ENCODE measurements at places on chromosomes 3 and 15.

GRCh38 chr15:92624401-92624991 lies 31.1 kb downstream of the FAM174B start:
- DNase-seq: no peak

DNA sequence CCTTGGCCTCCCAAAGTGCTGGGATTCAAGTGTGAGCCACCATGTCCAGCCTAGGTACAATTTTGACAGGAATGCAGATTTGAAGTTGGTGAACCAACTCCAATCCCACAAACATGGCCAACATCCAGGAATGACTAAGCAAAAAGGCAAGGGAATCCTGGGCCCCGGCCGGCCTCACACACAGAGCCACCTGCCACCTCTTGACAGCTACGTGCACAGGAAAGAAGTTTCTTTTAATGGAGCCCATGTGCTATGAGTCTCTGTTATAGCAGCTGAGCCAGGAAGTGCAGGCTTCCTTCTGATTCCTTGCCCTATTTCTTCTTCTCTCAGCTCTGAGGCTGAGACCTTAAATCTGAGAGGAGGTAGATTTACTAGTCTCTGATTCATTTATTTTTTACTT lies 8.8 kb downstream of the TMEM40 start:
- no peak for DNase-seq

DNA sequence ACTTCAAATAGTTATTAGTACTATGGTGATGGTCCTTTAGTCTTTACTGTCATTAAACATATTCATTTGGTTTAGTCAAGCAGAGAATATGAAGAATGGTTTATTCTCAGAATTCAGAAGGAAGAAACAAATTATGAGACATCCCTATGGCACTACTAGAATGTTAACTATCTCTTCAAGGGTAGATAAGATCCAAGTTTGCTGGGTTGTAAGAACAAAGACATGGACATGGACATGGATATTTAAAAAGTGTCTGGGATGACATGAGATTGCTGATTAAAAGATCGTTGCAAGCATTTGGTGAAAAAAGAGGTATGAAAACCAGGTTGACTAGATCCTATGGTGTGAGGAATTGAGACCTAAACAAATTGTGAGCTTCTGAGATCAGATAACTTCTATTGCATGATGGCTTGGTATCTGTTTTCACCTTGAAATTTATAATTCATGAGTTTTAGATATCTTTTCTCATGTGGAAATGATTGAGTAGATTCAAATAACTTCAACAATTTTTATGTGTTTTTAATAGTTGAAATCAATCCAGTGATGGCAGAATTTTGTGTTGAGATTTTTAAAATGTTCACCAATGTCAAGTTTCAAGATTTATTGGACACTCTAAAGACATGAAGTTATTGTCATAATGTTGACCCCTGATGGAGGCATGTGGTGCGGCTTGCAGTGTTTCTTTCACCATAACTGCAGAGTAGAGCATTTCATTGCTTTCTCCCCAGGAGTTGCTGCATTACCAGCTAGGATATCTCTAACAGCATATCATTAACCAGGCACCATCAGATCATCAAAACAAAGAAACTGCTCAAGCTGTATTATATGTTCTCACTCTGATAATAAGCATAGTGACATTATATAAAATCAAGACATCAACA lies 72.6 kb downstream of the NAALADL2 start:
- DNase-seq: no peak

GRCh38 chr15:38878026-38878425 lies 313.4 kb upstream of the RASGRP1 start:
- no peak for DNase-seq

DNA sequence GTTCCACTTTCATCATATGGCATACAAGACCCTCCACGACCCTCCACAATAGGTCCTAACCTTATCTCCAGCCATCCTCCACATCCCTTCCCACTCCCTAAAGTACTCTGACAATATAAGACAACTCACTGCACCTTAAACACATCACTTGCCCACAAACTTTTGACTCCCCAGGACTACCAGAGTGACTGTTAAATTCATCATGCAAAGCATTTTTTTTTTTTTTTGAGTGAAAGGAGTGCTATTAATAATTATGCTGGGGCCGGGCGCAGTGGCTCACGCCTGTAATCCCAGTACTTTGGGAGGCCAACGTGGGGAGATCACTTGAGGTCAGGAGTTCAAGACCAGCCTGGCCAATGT lies 55.8 kb downstream of the OSBPL10 start:
- no peak for DNase-seq

- no peak for DNase-seq
These were observed 33.5 kb downstream of the SUCLG2 start for GRCh38 chr3:67620869-67621268.

- DNase-seq: no peak
These were observed 183.3 kb downstream of the SATB1 start for GRCh38 chr3:18241837-18242236.

GRCh38 chr15:59329570-59330350 lies 42.9 kb downstream of the MYO1E start:
- DNase-seq: no peak

DNA sequence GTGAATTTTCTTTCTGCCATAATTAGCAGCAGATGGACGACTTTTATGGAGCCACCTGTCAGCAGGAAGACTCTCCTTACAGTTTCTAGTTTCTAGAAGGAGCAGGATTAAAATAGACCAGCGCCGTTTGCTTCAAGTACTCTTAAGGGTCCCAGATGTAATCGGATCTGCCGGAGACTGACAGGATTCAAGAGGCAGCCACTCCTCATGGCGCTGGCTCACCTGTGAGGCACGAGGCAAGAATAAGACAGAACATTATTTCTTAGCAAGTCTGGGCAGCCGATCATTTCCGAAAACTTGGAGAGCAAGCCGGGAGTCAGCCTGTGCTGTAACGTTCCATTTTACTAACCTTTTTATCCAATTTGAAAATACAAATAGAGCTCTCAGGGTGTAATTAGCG lies 410.4 kb upstream of the RORA start:
- DNase-seq: no peak

GRCh38 chr3:35777065-35777464 lies 137.7 kb downstream of the ARPP21 start:
- no peak for DNase-seq
